Ecto neural progenitor cell (in vitro differentiated cells): ENCODE measurements at places on chromosomes 1 and 21.

- DNase-seq, result no peak
Observed at GRCh38 chr1:94887106-94887505, 39.8 kb downstream of the CNN3 start.

DNA sequence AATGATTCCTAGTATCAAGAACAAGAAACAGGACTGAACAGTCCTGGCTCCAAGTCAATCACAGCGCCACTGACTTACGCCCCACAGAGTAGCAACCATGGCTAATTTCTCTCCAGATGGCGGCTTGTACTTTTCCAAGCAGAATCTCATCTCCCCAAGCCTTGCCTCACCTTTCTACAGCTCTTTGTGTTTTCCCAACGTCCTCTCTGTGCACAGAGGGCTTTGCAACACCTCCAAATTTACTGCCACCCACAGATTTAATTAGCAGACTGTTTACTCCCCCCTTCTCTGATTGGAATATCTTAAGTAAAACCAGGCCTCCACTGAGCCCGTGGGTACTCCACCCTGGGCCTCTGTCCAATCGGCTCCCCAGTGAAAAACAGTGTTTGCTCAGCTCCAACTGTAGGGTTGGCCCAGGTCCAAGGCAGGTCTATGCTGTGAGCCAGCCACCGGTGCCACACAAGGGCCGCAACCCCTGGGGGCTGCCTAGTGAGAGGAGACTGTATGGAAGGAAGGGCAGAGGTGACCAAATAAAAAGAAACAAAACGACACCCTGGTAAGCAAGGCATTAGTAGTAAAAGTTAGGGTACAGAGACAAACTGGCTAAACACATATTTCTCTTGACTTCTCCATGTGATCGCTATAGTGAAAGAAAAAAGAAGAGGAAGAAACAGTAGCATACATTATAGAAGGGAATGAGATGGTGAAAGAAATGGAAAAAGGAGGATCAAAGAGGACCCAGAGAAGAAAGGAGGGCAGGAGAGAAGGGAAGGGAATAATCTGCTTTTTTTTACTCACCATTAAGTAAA lies 128.4 kb upstream of the SOD1 start:
- no peak for DNase-seq

DNA sequence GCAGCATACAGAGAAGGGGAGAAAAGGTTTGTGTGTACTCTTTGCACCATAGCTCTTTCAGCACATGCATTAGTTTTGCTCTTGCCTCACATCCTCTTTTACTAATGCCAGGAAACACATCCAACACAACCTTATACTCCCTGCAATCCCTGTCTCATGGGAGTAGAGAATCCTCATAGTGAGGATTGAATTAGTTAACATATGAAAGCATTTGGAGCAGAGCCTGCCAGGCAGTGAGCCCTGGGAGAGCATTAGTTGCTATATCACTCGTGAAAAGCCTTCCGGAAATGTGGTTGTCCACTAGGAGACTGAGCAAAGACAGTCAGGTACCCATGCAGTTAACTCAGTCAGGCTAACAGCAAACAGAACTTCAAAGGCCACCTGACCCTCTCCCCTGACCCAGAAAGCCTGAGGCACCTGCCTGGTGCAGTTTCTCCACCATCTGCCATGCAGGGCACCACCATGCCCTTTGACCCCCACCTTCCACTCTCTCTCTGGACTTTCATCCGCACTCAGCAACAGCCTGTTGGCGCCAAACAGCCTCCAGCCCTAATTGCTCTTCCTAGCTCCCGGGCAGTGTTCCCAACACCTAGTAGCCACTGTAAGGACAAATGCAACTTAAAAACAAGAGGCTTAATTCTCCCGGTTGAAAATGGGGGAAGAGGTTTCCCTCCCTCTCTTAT lies 14.9 kb upstream of the AGT start:
- no peak for DNase-seq

DNA sequence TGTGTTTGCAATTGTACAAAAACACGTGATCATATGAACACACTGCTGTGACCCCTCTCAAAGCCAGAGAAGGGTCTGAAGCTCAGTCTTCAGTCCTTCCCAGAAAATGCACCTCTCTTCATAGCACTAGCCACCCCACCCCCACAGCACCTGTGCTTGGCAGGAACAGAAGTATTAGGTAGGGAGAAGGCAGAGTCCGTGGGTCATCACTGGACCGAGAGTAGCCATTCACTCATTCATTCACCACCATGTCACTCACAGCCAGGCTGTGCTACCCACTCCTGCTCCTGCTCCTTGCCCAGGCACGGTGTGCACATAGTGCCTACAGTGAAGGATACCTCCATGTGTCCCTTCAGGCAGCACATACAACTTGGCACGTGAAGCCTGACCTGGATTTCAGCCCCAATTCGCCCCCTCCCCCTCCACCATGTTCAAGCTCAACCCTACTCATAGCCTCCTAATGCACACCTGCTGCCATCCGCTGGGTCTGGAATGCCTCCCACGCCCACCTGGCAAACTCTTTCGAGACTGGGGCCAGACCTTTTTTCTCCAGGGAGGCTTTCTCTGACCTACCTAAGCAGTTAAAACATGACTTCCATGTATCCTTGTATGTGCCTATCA lies 81.9 kb upstream of the GALNT2 start:
- no peak for DNase-seq

- DNase-seq, result no peak
Observed at GRCh38 chr1:46653405-46653958, 14.7 kb downstream of the ATPAF1 start.

GRCh38 chr1:40801742-40802077 lies 18.1 kb downstream of the KCNQ4 start:
- no peak for DNase-seq

DNA sequence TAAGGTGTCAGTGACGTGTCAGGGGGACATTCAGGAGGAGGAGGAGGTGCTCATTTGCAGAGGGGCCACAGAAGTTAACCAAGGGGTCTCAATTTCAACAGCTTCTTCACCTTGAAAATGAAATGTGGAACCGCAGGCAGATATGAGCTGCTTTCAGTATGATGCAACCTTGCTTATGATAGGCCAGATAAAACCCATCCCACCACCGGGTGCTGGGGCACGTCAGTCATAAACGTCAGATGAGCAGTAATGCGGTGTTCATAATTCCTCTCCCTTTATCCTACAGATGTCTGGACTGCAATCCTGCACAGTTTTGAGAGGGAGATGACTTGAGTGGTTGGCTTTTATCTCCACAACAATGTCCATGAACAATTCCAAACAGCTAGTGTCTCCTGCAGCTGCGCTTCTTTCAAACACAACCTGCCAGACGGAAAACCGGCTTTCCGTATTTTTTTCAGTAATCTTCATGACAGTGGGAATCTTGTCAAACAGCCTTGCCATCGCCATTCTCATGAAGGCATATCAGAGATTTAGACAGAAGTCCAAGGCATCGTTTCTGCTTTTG lies 1.7 kb downstream of the PTGFR start:
- DNase-seq, result no peak

DNA sequence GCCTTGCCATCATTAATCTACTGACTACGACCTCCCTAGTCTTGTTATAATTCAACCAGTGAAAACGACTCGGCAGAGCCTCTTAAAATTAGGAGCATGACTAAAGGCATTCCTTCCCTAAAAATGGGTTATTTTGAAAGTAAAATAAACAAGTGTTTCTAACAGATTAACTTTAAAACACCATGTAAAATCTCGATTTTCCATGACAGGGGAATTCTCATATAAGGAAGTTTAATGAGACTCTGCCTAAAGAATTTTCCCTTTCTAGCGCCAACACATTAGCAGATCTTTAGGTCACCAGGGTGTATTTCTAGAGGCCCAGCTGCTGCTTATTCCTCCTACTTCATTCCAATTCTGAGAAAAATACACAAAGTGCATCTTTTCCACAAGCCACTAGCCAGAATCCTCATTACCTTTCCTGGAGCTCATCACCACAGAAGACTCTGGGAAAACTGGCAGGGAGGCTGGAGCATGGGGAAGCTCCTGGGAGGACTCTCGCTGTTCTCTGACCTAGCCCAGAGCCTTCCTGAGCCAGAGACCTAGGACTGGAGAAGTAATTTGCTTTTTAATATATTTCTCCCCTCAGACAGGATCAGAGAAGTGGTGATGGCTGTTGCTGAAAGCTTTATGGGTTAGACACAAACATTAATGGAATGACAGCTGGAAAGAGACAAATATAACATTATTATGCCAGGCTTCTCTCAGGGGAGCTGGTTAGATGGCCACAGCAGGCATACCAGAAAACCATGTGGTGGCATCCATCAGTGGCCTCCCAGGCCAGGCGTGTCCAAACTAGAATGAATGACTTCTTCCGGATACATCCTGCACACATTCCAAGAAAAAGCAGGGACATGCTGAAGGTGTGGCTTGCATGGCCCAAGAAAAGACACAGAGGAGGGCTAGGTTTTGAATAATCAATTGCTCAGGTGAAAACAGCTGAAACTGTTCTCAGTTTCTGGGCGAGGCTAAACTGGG lies 63.6 kb upstream of the CTTNBP2NL start:
- no peak for DNase-seq

- DNase-seq, result no peak
Observed at GRCh38 chr1:152933196-152933595, 13.8 kb upstream of the SPRR5 start.

DNA sequence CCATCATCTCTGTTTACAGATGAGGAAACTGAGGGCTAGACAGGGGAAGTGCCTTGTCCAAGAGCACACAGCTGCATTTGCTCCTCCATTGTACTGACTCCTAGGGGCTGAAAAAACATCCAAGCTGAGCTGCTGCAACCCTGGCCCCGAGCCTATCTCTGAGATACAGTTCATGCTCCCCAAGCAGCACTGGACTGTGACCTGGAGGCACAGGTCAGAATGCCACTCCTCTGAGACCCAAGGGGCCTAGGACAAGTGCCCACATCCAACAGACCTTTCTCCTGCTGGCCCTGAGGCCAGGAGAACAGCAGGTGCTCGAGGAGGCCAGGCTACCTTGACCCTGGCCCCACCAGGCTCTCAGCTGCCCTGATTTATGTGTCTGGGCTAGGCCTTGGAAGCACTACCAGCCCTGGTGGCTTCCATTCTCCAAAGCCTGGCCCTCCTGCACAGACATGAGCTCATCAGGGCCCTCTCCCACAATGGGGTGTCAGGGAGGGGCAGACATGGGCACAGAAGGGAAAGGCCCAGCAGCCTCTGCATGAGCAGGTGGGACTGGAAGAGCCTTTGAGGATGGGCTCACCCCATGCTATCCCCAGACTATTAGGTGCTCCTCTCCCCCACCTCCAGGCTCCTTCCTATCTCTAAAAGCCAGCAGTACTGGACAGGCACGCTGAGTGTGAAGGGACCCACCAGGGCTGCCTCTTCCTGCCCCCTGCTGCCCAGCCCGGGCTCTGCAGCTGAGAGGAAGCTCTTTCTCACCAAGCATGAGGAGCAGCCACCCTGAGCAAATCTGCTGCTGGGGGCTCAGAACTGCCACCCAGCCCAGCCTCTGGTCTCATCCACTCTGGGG lies 18.8 kb downstream of the ADGRB2 start:
- peak; percentile 81 for DNase-seq

DNA sequence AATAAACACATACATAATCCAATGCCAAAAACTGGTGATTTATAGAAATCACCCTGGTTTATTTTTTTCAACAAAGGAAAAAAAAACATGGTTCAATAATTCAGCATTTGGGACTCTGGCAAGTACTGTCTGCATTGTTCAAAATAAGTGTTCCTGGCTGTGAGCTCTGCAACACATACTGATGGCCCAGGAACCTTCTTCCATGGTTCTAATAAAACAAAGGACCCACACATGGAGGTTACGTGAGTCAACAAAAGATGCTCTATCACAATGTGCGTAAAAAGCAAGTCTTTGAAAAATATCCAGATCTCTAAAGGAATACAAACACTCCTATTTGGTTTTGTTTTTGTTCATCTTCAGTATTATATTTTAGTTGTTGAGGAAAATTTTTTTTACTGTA lies 37.9 kb upstream of the C1orf198 start:
- no peak for DNase-seq

- DNase-seq, result no peak
Observed at GRCh38 chr1:180956028-180956640, 43.4 kb downstream of the KIAA1614 start.

DNA sequence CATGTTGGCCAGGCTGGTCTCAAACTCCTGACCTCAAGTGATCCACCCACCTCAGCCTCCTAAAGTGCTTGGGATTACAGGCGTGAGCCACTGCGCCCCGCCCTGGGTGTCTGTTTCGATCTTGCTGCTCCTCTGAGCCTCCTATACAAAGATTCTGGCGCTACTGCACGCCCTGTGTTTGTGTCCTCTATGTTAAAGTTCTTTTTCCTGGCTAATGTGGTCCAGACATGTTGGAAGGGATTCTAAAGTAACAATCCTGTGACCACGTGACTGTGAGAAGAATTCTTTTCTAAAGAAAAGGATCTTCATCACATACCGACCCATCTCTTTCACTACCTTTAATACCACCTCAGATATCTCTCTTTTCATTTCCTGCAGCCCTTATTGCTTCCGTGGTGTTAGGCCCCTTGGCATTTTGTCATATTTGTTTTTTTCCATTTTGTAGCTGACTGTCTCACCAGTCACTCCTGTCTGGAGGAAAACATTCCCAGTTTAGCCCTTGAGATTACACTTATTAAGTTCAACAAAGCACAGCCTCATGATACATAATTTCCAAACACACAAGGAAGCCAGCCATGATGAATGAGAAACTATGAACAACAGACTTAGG lies 27.2 kb upstream of the ENO1 start:
- DNase-seq, result no peak

DNA sequence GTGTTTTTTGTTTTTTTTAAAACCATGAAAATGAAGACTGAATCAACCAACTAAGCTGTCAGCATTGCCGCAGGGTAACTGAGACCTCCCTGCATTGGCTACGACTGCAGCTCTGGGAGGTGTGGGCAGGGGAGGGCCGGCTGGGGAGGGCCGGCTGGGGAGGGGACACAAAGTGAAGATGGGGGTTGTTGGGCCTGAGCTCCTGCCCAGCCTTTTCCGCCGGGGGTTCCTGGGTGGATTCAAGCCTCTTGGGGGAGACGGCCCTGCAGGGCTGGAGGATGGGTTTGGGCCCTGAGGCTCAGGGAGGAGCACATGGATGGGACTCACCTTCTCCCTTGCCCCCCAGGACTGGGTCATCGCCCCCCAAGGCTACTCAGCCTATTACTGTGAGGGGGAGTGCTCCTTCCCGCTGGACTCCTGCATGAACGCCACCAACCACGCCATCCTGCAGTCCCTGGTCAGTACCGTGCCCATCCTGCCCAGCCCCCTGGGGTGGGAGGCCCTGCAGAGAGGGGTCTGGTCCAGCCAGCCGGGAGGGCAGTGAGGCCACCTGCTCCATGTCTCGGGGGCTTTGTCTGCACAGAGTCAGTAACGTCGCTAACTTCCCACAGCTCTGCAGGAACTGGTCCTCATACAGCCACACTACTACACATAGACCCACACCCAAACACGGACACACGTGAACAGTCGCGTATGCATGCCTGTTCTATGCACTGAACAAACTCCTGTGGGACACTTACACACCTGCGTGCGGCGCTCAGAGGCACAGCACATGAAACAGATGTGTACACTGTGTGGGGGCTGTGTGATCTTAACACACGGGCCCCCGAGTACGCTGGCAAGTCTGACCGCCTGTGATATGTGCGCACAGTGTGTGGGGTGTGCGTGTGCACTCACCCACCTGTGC lies 31.5 kb downstream of the BMP8A start:
- no peak for DNase-seq

- no peak for DNase-seq
Observed at GRCh38 chr1:115753830-115754229, 14.7 kb downstream of the CASQ2 start.

- DNase-seq, result peak; percentile 42
Observed at GRCh38 chr1:1089731-1090423, 15.8 kb upstream of the RNF223 start.
